Activated naive CD8-positive, alpha-beta T cell treated with anti-CD3 and anti-CD28 coated beads, Interleukin-2, amount 50 U/mL, for 16 hours (primary cell): ENCODE measurements at places on chromosomes 3 and 15.

DNA sequence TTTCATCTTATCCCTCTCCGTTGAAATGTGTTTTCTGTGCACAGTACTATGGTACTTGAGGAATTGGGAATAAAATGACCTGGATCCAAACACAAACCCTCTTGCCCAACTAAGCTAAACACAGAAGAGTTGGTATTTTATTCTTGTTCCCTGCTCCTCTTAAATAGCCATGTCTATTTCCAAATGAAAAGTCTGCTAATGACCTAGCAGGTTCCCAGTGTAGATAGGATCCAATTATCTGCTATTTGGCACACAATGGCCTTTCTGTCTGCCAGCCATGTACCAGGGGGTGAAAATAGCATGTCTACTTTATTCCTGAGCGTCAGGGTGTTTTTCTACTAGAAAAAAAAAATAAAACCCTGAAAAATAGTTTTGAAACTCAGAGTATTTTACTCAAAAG is 657.0 kb upstream of the NAALADL2 start:
- no peak for DNase-seq

GRCh38 chr3:171229173-171229572 is 202.7 kb upstream of the SLC2A2 start:
- DNase-seq = no peak

DNA sequence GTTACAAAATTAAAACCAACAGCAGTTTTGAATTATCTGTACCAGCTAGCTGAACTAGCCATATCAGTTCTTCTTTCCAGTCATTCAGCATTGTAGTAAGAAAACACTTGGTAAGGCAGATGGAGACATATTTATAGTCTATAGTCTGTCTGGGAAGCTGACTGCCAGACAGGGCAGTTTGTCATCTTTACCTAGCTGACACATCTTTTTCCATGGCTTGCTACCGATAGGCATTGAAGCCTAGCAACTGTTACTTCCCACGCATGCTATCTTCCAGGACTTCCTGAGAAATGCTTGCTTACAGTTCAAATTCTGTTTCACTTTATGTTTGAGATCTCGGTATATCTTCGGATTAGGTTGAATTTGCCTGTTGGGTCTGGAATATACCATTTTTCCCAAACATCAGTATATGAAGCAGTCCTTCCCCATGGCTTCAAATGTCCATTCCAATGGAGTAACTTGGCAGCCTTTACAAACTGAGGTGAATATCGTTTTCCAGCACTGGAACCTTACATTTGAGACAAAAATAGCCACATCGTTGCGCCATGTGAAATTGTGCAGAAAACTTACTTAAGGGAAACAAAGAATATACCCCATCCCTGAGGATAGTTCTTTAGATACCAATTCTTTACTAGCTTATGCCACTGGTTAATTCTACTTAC is 8.8 kb downstream of the GNL3 start:
- DNase-seq = no peak

DNA sequence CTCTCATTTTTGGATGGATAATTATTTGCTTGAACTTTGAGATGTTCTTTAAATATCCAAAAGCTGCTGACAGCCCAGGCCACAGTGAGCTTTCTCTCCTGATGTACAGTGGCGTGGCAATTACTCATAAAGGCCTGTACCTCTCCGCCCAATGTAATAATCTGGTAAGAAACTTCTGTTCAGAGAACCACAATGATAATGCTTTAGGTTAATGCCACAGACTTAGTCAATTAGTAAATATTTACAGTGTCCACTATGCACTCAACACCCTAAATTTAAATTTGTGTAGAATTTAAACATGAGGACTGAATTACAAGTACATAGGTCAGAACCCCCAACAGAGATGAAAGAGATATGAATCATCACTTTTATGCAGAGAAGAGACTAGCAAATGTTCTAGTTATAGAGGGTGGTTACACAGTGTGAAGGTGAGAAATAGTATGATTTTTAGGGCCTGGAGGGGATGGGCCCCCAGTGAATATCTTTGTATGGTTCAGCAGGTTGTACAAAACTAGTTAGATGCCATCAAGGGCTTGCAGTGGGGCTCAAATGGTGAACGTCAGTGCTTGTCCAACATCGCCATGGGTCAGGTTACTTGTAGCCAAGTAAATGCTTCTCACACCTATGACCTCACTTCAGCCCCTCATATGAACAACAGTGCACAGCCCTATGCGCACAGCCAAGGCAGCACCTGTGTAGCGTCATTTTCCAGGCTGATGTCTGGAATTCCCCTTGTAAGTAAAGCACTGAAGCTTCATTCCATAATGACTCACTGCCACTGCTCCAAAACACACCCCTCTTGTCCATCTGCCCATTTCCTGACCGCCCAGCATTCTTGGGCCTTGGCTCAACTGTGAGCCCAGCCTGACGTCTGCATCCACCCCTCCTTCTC is 13.3 kb downstream of the ABHD2 start:
- no peak for DNase-seq

DNA sequence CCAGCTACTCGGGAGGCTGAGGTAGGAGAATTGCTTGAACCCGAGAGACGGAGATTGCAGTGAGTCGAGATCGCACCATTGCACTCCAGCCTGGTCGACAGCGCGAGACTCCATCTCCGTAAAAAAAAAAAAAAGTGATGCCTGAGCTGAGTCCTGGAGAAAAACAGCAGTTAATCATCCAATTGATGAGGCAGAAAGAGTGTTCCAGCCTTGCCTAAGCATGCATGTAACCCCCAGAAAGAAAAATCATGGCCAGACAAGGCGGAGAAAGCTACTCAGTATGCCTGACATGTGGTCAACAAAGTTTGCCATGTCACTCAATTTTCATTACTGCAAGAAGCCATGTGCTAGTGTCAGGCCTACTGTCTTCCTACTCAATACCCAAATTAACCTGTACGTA is 593.1 kb upstream of the MDFIC2 start:
- no peak for DNase-seq

DNA sequence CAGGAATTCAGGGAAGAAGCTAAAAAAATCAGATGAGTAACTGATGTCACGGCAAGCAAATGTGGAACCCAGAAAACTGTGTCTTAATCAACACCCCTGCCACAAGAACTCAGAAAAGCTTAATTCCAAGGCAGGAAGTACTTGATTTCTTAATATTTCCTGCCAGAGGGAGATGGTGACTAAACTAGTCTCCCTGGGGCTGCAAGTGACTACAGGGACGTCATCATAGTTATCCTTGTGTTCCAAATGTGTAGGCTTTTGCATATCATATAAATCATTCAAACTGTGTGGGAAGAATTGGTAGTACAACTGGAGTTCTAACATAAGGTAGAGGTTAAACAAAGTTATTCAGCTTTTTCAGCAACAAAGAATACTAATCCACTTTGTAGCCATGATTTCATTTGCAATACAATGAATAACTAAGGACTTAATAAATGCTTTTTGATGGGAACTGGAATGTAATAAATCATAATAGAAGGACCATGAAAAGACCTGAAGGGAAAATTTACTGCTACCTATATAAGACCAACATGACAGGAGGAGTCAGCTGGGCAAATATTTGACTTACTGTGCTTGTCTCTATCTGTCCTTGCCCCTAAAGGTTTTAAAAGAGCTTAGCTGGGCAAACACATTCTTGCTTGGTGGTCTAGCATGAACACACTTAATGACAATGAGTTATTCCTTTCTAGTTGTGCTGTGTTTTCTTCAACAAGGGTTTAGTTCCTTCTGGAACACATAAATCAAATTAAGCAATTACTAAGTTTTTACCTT is 76.0 kb upstream of the NECTIN3 start:
- no peak for DNase-seq

DNA sequence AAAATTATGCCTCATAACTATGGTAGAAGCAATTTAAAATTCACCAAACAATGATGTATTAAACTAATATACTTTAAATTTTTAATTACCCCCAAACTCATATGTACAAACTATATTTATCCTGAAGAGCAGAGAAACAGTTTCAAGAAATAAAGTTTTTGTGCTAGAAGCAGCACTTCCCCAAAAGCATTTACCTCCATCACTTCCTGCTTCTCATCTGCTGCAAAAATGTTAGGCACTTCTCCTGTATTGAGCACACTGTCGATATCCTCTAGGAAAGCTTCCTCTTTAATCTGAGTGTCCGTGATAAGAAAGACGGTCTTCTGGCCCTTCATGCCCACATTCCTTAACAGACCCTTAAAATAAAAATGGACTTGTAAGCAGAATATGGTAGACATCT is 101.5 kb upstream of the ASB14 start:
- DNase-seq = no peak

GRCh38 chr15:63133786-63134185 is 12.1 kb downstream of the LACTB start:
- DNase-seq = no peak

DNA sequence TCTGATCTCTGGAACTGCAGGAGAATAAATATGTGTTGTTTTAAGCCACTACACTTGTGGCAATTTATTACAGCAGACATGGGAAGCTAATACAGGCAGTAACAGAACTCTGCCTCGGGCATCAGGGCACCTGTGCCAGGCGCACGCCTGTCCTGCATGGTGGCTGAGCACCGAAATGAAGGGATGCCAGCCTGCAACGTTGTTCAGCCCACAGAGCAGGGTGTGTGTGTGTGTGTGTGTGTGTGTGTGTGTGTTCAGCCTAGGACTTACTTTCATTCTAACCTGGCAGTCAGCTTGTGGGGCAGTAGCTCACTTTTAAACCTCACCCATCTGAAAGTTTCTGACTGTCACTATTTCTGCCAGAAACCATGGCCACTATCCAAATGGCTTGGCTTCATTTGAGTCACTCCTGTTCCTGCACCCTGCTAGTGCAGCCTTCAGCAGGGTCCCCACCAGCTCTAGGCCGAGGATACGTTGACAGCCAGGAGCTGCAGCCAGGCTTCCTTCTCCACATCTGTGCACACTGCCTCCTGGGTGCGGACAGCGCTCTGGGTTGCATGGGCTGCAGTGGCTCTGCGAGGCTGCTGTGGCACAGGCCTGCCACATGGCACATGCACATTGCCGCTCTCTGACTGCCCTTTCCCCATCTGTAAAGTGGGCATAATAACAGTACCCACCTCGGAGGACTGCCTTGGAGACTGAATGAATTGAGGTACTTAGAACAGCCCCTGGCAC is 4.5 kb downstream of the UROC1 start:
- no peak for DNase-seq

GRCh38 chr3:45575386-45575923 is 19.1 kb upstream of the LIMD1 start:
- DNase-seq = no peak

DNA sequence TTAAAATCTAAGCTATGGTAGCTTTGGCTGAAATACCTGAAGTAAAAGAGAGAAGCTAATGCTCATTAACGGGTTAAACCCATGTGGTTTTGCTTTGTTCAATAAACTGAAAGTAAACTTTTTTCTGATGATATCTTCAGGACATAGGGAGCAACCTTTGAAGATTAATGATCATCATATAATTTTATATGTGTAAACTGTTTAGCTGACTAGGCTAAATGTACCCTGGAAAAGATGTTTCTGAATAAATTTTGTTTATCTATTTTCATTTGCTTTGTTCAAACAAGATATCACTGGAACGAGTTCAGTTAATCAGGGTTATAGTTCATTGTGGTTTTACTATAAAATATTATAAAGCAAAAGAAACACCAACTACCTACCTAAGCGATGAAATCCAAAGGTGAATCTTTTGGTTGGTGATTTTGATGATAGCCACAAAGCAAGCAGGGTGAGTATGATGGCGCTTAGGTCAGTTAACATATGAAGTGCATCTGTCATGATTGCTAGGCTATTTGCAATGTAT is 11.7 kb downstream of the SLC30A4 start:
- no peak for DNase-seq

DNA sequence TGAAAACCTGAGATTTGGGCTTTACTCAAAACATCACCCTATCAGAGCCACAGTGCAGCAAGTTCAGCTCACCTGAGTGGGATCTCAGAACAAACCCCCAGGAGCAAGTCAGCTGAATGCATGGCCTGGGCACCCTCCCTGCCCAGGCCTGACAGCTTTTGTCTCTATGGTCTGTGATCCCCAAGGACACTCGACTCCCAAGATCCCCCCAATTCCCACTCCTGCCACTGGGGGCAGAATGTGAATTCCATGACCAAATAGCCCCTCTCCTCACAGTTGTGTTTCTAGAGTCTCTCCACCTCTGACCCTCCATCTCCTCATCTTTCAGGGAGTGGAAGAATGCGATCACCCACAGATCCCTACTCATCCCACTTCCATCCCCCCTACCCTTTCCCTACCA is 58.9 kb downstream of the ZNF445 start:
- DNase-seq = no peak

GRCh38 chr15:74854453-74855022 is 11.6 kb upstream of the ULK3 start:
- DNase-seq = no peak

DNA sequence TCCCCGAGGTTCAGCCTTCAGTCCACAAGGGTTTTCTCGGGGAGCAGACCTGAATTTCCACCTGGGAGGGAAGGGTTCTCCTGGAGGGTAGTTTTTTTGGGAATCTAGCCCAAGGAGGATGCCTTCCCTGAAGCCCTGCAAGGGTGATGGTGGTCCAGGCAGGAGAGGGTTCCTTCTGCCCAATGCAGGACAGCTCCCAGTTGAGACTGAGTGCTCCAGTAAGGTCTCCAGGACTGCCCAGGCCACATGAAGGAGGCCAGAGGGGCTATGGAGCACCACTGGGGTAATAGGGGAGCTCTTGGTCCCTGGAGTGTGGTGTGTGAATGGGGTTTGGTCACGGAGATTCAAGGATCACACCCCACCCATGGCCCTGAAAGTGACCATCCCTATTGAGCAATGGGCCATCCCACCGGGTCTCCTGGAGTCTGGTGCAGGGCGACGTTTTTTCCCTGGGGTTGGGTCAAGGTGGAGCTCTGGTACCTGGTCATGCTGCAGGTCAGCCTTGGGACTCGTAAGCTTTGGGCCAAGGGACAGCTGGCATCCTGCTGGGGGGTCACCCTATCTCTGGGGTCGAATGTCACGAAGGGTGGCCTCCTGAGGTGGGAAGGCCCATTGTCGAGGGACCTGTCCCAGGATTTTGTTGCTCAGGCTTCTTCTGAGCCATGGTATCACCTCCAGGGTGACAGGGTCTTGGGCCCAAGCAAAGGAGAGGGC is 196.5 kb downstream of the UBE3A start:
- DNase-seq = no peak

GRCh38 chr15:91857772-91858171 is 4.3 kb downstream of the SLCO3A1 start:
- DNase-seq = no peak

GRCh38 chr3:137866933-137867332 is 102.8 kb downstream of the SOX14 start:
- no peak for DNase-seq

- DNase-seq = no peak
These were observed 65.1 kb downstream of the MRPL46 start for GRCh38 chr15:88401996-88402656.

- DNase-seq = no peak
These were observed 243.4 kb downstream of the DTWD1 start for GRCh38 chr15:49864251-49864650.

DNA sequence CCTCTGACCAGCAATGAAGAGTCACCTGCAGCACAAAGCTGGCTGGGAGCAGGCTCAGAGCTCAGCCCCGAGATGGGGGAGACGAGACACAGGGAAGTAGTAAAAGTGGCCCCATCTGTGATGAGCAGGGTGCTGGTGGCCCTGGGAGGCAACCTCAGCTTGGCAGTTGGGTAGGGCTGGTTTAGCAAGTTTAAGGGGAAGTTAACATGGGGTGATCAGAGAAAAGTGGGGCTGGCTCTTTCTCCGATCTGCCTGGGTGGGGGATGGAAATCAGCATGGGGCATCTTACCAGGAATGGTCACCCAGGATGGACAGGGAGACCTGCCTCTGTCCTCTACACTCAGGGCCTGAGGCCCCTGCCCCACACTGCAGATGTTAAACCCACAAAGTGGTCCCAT is 29.9 kb upstream of the SFMBT1 start:
- no peak for DNase-seq
